Fibroblast of upper back skin (primary cell): ENCODE measurements at places on chromosomes 12 and 14.

DNA sequence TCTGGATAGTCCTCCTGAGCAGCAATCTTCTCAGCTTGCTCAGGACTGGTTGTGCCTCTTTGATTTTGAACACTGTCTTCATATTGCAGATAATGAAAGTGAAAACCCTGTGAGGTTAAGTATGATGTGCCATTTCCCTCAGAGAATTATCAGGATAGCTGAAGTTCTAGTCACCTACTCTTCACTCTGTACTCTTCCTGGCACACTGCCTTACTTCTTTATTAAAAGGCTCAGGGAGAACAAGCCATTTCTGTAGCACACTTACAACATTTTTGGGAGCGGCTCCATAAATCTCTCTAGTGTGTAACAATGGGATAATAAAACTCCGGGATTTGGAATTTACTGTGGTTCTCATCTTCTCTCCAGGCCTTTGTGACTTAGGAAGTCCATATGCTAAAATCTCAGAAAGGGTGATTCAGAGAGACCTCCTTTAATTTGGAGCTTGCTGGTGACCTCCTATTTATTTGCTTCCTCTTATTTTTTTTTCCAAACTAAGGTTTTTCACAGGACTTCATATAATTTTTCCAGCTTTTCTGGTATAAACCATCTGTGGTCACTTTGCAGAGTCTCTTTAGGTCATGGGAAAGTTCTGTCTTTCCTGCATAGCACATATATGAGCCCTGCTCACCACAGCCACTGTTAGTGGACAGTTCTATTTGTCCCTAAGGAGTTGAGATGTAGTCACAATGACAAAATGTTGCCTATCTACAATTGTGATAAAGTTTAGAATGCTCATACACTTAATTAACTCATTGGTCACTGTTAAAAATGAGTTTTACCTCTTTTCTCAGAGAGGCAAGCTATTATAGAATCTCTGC is 53.5 kb upstream of the LDHB start:
- DNase-seq = peak; percentile 60

- peak; percentile 95 for DNase-seq
These were observed 30.3 kb downstream of the NFKBIA start for GRCh38 chr14:35374263-35374712.

- DNase-seq = peak; percentile 71
These were observed 3.8 kb upstream of the KRT85 start for GRCh38 chr12:52370926-52371608.

DNA sequence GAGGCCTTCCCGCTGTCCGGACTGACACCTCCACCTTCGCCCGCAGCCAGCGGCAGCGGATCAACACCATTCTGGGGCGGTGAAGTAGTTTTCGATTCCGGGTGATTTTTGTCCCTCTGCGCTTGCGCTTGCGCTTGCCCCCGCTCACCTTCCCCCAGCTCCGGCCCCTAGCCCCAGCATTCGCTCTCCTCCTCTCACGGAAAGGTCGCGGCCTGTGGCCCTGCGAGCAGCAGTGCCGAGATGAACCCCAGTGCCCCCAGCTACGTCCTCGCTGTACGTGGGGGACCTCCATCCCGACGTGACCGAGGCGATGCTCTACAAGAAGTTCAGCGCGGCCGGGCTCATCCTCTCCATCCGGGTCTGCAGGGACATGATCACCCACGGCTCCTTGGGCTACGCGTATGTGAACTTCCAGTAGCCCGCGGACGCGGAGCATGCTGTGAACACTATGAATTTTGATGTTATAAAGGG is 22.7 kb upstream of the SRGAP1 start:
- DNase-seq = peak; percentile 55

DNA sequence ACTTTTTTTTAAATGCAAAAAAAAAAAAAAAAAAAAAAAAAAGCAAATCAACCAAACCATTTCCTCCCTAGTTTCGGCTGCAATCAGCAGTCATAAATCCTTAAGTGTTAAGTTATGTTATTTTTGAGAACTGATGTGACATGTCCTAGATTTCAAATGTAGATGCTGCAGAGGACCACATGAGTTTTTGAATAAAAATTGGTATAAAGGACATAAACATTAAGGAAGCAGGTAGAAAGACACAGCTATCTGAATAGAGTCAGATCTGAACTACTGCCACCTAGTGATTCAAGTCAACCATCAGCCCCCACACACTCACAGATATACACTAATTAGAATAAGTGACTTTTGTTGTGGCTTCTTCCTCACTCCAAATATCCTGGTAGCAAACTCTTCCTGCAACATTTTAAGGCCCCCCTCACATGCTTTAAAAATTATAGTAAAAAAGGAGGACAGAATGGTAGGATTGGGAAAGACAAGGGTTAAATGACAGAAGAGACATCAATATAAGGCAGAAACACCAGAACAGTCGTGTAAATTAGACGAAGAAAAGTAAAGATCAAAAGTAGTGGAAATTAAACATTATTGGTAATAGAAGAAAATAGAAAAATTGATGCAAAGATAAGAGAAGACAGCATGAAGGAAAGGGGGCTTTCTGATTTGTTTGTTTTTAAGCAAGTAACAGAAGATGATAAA is 394.5 kb upstream of the ATP2B1 start:
- peak; percentile 28 for DNase-seq

DNA sequence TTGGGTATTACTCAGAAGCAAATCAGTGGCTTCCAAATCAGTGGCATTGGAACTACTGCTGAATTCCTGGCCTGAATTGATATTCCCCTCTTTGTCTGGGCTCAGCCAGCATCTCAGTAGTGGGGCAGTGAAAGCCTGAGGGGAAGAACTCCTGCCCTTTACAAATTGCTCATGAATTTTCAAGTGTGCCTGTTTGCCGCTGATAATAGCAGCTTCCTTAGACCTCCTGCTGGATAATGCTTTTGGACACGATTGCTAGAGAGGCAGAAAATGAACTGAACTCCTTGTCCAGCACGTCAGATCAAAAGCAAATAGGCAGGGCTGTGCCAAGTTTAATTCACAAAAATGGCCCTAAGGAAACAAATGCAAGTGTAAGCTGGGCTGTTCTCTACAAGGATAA is 91.3 kb upstream of the GZMB start:
- no peak for DNase-seq

GRCh38 chr12:57740656-57741412 is 2.3 kb upstream of the AGAP2 start:
- no peak for DNase-seq

- no peak for DNase-seq
These were observed 85.8 kb upstream of the TSPAN11 start for GRCh38 chr12:30840715-30841114.

GRCh38 chr14:97385727-97386126 is 588.5 kb downstream of the VRK1 start:
- DNase-seq = no peak

DNA sequence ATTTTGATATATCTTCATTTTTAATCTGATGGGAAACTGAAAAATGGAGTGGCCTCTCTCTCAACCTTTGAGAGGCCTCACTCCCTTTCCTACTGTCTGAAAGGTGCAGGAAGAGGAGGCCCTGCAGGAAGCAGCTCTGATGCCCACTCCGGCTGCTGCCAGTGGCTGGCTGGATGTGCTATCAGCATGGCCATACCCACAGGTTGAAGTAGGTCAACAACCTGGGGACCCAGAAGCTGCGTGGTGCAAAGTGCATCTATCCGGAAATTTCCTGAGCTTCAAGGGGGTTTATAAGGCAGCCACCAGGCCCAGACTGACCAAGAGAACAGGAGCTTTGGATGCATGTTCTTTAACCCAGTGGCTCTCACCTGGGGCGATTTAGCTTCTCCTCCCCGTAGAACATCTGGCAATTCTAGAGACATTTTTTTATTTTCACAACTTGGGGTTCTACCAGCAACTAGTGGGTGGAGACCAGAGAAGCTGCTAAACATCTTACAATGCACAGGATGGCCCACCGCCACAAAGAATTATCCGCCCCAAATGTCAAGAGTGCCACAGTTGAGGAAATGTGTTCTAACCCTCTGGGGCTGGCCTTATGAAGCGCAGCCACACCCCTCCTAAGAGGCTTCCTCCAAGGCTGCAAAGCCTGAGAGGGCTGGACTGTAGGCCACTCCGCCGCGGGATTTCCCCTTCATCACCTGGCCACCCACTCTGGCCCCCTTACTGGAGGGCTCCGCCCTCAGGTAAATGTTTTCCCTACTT is 8.2 kb upstream of the BATF start:
- no peak for DNase-seq

- no peak for DNase-seq
These were observed 170.0 kb downstream of the KLHL28 start for GRCh38 chr14:44791730-44792129.

GRCh38 chr14:98769326-98769725 is 502.7 kb downstream of the BCL11B start:
- no peak for DNase-seq

GRCh38 chr12:13233830-13234641 is 37.5 kb downstream of the EMP1 start:
- DNase-seq = peak; percentile 69

DNA sequence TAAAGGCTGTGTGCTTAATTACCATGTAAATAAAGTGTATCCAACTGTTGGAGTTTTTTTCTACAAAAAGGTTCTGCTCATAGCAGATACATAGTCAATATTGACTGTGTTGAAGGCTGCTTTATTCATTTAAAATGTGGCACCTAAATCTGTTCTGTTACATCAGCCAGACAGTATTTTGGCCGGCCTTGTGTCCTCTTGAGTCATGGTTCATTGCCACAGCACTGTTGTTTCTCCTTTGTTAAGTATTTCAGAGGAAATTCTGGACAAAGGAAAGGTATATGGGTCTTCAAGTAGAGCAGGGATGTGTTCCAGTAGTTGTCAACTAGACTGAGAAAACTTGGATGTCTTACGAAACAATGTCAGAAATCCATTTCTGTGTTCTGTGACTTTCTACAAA is 95.5 kb downstream of the SLC38A6 start:
- peak; percentile 76 for DNase-seq

- DNase-seq = no peak
These were observed 58.2 kb upstream of the PYGL start for GRCh38 chr14:51002406-51002999.

DNA sequence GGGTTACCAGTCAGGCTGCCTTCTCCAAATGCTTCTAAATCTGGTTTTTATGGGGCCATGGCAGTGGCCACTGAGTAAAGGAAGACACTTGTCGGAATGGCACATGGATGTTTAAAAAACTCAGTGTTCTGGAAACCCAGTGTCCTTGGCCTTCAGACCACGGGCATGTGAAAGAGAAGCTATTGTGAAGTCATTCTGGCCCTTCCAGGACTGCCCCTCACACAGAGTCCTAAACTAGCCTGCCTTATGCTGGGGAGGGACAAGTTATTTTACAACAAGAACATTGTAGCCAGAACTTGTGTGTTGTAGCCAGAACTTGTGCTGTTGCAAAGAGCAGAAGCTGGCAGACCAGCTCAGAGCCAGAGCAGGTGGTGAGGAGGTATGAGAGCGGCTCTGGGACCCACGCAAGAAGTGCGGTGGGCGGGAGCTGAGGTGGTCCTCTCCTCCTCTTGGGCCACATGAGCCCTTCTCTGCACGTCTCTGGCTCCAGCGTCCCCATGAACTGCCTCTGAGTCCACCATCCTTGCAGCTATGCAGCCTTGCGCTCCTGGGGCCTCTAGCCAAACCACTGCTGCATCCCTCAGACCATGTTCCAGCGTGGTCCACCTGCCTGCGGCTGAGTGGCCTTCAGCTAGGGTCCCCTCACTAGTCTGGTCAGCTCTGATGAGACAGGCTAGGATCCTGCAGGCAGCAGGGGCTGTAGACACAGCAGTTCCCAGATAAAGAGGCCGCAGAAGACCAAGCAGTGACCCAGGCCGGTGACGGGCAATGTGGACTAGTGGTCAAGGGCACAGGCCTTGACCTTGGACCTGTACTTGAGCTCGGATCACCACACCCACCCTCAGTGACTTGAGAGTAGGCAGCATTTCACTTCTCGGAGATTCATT is 32.5 kb downstream of the MMAB start:
- DNase-seq = no peak

DNA sequence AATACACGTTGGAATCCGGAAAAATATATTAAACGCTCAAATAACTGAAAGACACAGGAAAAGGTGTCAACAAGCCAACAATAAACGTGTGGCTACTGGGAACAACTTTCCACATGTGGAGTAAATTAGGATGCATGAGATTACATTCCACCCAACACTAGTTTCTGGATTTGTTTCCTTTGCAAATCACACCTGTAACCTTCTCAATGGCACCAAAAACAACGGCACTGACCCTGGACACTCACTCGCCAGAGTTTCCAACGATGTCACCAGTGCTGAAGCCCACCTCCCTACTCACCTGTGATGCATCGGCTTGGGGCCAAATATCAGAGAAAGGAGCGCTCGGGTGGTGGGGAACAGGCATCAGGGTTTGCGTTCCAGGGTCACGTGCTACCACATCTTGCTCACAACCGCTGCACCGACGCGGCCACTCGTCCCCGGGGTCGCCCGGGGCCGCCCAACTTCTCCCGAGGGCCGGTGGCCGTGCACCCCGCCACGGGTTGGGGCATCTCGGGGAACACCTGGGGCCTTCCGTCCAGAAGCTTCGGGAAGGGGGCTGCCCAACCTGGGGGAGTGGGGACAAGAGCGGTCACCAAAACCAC is 629 bp downstream of the PRDM4 start:
- DNase-seq = no peak

GRCh38 chr14:29548948-29549370 is 378.7 kb downstream of the PRKD1 start:
- DNase-seq = peak; percentile 70

- DNase-seq = no peak
These were observed 29.3 kb downstream of the MAP1LC3B2 start for GRCh38 chr12:116588390-116589028.

DNA sequence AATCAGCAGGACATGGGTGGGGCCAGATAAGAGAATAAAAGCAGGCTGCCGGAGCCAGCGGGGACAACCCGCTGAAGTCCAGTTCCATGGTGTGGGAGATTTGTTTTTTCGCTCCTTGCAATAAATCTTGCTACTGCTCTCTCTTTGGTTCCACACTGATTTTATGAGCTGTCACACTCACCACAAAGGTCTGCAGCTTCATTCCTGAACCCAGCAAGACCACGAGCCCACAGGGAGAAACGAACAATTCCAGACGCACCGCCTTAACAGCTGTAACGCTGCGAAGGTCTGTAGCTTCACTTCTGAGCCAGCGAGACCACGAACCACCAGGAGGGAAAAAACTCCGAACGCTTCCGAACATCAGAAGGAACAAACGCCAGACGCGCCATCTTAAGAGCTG is 2.8 kb upstream of the CNIH1 start:
- DNase-seq = peak; percentile 92
